Smooth muscle cell of the coronary artery (primary cell): ENCODE measurements at places on chromosomes 3 and 15. TPM values are rescaled to one million over a fixed set of nuclear protein-coding genes. Genes with fewer than 3 reads are reported as not detected.

Gene FAM98B
- 1.1 and 6.2 TPM in 2 replicates for total RNA-seq

Gene SLC25A20
- 26.5 and 26.8 TPM in 2 replicates for total RNA-seq

Gene TRIM42
- not detected in 2 replicates for total RNA-seq

Gene P2RY14
- total RNA-seq = not detected in 2 replicates

Gene KLHL40
- not detected in 2 replicates for total RNA-seq

Gene PIF1
- 4.0 and 4.1 TPM in 2 replicates for total RNA-seq

Gene KBTBD13
- total RNA-seq = under 0.01 TPM in 1 of 2 replicates, not detected in the other

Gene HES1
- total RNA-seq = 0.70 and 24.2 TPM in 2 replicates

Gene FAM131A
- total RNA-seq = 15.0 and 16.9 TPM in 2 replicates

Gene XYLB
- 2.3 and 10.2 TPM in 2 replicates for total RNA-seq

Gene PTX3
- total RNA-seq = 809 and 818 TPM in 2 replicates

Gene ST8SIA2
- 0.35 TPM in 1 of 2 replicates, not detected in the other for total RNA-seq

Gene PLA2G4E
- total RNA-seq = not detected in 2 replicates

Gene DUOXA2
- not detected in 2 replicates for total RNA-seq

Gene CYP8B1
- total RNA-seq = not detected in 2 replicates

Gene IQCF5
- total RNA-seq = not detected in 2 replicates

Gene ZNF385D
- total RNA-seq = 0.08 and 0.47 TPM in 2 replicates

Gene AGBL1
- not detected in 2 replicates for total RNA-seq

Gene VWA5B2
- total RNA-seq = 1.3 TPM in 1 of 2 replicates, not detected in the other

Gene CHRM5
- total RNA-seq = 0.15 TPM in 1 of 2 replicates, not detected in the other

Gene CCDC14
- total RNA-seq = 16.4 and 19.4 TPM in 2 replicates

Gene SNTN
- total RNA-seq = not detected in 2 replicates

Gene ZMYND10
- total RNA-seq = 0.70 and 1.1 TPM in 2 replicates

Gene MEGF11
- total RNA-seq = not detected in 2 replicates

Gene MASP1
- total RNA-seq = 5.7 and 20.2 TPM in 2 replicates

Gene GOLGA8J
- total RNA-seq = 0.08 and 0.12 TPM in 2 replicates

Gene SLC9C1
- total RNA-seq = 0.70 and 0.75 TPM in 2 replicates

Gene GALNT15
- total RNA-seq = 0.23 and 17.0 TPM in 2 replicates

Gene GRM7
- total RNA-seq = not detected in 2 replicates

Gene PCLAF
- 0.35 and 11.4 TPM in 2 replicates for total RNA-seq

Gene MKRN3
- total RNA-seq = 0.90 and 1.4 TPM in 2 replicates

Gene STIMATE
- 7.5 and 10.9 TPM in 2 replicates for total RNA-seq

Gene WDR93
- 0.23 TPM in 1 of 2 replicates, not detected in the other for total RNA-seq

Gene ATP8B4
- total RNA-seq = 0.30 and 19.8 TPM in 2 replicates

Gene CLDN16
- under 0.01 TPM in 1 of 2 replicates, not detected in the other for total RNA-seq

Gene SPESP1
- total RNA-seq = 0.59 and 5.1 TPM in 2 replicates

Gene VGLL3
- total RNA-seq = 2.9 and 54.9 TPM in 2 replicates

Gene CD96
- total RNA-seq = 0.08 TPM in 1 of 2 replicates, not detected in the other

Gene MRPS22
- total RNA-seq = 46.9 and 49.1 TPM in 2 replicates

Gene RBP2
- total RNA-seq = not detected in 2 replicates

Gene SERPINI2
- not detected in 2 replicates for total RNA-seq

Gene GOLGA8H
- total RNA-seq = 0.30 TPM in 1 of 2 replicates, not detected in the other

Gene TSEN2
- total RNA-seq = 10.8 and 18.7 TPM in 2 replicates
